ENCODE measurements at places on chromosomes 12 and 14.
A peak's percentile ranks its signal among the peaks of the same experiment; 100 is the strongest.

DNA sequence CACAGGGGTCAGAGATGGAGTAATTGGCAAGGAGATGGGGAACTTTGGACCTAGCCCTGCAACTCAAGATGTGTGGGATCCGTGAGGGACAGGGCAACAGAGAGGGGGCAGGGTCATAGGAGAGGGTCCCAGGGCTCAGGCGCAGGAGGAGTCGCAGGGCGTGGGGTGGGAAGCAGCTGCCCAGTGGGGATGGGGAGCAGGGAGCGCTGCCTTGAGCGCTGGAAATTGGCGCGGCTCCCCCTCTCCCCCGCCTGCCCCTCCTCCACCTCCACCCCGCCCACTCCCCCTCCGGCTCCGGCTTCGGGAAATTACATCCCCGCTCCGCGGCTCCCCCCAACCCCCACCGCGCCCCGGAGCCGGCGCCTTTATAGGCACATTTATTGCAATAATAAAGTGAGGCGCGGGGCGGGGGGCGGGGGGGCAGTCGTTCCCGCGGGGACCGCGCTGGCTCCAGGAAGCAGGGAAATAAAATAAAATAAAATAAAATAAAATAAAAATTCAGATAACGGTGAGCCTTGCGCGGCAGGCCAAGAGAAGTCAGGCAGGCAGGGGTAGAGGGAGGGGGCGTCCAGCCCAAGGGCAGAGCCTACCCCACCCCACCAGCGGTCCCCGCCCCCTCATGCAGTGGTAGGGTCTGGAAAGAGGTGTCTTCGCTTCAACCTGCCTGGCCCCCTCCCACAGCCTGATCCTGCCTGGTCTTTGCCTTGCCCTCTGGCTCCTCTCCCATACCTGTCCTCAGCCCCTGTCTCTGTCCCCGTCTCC, 3.6 kb downstream of the NXPH4 start:
- DNase-seq = no peak

GRCh38 chr12:47034661-47035060, 44.8 kb upstream of the PCED1B start:
- DNase-seq = no peak

- DNase-seq = peak; percentile 16
Measured at GRCh38 chr12:26422839-26423398, 227.5 kb downstream of the SSPN start.

- no peak for DNase-seq
Measured at GRCh38 chr12:66674495-66675122, 4.3 kb downstream of the GRIP1 start.

- DNase-seq = peak; percentile 4
Measured at GRCh38 chr14:75884198-75884611, 97.6 kb downstream of the TGFB3 start.

DNA sequence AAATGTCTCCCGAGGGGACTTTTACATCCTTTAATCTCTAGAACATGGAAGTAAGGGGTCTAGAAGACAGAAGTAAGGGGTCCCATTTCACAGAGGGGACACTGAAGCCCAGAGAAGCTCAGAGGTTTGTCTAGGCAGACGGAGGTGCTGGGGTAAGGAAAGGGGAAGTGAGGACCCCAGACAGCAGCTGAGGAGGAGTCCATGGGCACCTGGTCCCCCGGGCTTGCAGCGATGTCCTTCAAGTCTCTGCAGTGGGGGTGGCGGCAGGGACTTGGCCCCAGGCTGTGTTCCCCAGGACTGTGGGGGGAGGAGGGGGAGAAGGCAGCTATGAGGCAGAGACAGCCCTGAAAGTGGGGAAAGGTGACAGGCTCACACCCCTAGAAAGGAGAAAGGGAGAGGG, 30.7 kb downstream of the DTX1 start:
- DNase-seq = no peak

DNA sequence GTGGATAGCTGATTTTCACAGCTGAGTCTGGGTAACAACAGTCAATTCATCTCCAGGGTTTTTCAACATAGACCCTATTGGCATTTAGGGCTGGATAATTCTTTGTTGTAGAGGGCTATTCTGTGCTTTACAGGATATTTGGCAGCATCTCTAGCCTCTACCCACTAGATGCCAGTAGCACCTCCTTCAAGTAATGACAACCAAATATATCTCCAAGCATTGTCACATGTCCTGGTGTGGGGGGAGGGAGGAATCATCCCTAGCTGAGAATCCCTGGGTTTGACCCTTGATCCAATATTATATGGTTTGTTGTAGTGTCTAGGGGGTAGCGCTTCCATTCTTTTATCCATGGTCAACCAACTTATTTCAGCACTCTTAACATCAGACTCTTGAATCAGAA, 157.2 kb downstream of the ANO4 start:
- no peak for DNase-seq

DNA sequence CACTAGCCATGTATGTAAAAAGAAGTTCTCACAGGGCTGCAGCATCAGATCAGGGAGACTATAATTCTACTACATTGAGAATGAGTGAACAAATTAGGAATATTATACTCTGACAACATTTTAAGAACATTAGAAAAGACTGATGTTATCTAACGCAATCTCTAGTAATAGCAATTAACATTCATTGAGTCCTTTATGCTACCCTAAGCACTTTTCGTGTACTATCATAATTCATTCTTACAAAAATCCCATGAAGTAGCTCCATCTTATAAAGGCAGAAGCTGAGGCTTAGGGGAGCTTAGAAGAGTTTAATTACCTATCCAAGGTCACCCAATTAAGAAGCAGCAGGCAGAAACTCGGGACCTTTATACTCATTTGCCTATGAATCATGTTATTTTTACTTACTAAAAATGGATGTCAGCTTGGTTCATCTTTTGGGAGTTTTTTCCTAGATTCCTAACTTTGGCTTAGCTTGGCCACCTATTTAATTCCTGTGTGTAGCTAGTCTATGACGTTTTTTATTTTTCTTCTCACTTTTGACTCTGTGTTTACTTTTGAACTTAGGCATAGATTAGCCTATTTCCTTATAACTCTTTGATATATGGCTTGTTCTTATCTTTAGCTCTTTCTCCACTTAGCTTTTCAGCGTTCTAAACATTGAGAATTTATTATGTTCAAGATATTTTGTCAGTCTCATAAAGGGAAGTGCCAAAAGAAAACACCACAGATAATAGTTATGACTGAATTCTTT, 333.5 kb upstream of the DCN start:
- DNase-seq = no peak
